NCI-H460 (cell line): ENCODE measurements at places on chromosomes 2 and 18.

DNA sequence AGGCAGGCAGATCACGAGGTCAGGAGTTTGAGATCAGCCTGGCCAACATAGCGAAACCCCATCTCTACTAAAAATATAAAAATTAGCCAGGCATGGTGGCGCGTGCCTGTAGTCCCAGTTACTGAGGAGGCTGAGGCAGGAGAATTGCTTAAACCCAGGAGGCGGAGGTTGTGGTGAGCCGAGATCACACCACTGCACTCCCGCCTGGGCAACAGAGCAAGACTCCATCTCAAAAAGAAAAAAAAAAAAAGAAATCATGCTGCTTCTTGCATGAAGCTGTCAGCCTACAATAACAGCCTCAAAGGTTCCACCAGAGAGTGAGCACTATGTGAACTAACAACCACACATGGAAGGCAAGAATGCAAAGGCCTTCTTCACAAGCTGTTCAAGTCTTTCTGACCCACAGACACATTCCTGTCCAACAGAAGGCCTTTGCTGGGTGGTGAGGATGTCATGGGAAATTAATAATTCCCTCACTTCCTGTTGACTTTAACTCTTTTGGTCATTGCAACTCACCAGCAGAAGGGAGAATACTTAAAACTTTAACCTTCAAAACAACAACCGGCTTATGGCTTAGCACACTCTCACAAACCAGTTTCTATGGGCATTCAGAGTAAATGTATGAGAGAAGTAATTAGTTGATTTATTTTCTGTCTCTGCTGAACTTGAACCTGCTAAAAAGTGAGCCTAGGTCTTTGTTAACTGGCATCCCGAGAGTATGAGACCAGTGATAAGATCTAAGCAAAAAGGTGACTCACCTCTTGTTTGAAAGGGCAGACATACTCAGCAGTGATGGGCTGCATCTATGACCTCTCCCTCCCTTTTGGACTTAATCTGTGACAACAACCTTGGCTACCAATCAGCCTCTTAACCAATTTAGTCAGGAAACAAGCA is 11.8 kb downstream of the PLEKHM3 start:
- peak; percentile 15 for DNase-seq

- DNase-seq = no peak
Measured at GRCh38 chr2:99879481-99879880, 262.9 kb downstream of the AFF3 start.

DNA sequence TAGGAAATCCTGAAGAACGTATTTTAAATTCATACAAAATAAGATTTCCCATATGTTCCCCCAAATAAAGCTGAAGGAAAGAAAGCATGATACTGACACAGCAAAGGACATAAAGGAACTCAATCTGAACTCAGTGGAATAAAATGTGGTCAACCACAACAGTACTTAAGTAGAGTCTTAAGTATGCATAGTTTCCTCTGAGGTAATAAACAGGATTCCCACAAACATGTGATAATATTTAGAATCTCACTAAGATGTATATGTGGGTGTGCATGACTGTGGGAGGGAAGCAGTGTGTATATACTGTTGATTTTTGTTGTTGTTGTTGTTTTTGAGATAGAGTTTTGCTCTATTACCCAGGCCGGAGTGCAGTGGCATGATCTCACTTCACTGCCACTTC is 69.3 kb downstream of the NOL10 start:
- no peak for DNase-seq

- DNase-seq = peak; percentile 51
Measured at GRCh38 chr2:119544075-119544938, at the start of gene CFAP221. TSS of gene CFAP221 (plus strand) at chr2:119544449. CDS start at chr2:119546132, 1,683 bp downstream.
